ENCODE measurements at places on chromosomes 5 and 9.

DNA sequence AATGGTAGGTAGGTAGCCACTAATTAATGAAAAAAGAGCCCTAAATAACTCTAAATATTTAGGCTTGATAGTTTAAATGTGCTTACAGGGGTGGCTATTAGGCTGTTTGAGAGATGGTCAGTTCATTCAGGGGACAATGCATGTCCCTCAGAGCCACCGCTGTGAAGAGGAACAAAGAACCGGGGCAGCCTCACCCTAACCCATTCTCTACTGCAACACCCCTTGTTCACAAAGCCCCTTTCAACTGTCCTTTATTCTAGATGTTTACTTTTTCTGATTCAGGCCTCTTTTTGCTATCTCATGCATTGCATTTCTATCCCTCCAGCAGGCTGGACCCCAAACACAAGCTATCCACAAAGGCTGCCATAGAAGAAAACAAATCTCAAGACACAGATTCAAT, 906.7 kb downstream of the NR2F1-AS1 start:
- H3K27me3 ChIP-seq, result no peaks in the 10 kb centered on the region
- no peaks in the 10 kb centered on the region for H3K36me3 ChIP-seq
- DNase-seq, result no peak
- no peak overlapping the region for H3K4me3 ChIP-seq
- H3K27ac ChIP-seq, result no peak overlapping the region
- H3K4me1 ChIP-seq, result peaks cover under 1% of the 10 kb centered on the region

DNA sequence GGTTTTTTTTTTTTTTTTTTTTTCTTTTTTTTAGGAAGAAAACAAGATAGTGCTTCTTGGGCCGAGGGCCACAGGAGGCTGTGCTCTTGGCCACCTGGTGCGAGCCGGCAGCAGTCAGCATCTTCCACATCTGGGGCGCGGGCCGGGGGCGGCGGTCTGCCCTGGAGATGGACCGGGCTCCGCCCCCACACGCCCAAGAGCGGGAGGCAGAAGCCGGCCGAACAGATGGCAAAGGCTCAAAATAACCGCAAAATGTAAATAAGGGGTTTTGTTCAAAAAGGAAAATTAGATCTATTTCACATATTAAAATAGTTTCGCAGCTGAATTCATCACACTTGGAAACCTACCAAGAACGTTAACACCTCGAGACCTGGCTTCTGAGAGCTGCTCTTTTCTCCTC, 51.5 kb upstream of the UBAC1 start:
- peak; percentile 47 for DNase-seq
- peak overlapping the region; percentile 38 for H3K27ac ChIP-seq
- no peak overlapping the region for H3K4me3 ChIP-seq

GRCh38 chr9:101371813-101372212, 13.0 kb downstream of the BAAT start:
- no peak overlapping the region for H3K27ac ChIP-seq
- no peak for DNase-seq
- H3K4me3 ChIP-seq, result no peak overlapping the region

DNA sequence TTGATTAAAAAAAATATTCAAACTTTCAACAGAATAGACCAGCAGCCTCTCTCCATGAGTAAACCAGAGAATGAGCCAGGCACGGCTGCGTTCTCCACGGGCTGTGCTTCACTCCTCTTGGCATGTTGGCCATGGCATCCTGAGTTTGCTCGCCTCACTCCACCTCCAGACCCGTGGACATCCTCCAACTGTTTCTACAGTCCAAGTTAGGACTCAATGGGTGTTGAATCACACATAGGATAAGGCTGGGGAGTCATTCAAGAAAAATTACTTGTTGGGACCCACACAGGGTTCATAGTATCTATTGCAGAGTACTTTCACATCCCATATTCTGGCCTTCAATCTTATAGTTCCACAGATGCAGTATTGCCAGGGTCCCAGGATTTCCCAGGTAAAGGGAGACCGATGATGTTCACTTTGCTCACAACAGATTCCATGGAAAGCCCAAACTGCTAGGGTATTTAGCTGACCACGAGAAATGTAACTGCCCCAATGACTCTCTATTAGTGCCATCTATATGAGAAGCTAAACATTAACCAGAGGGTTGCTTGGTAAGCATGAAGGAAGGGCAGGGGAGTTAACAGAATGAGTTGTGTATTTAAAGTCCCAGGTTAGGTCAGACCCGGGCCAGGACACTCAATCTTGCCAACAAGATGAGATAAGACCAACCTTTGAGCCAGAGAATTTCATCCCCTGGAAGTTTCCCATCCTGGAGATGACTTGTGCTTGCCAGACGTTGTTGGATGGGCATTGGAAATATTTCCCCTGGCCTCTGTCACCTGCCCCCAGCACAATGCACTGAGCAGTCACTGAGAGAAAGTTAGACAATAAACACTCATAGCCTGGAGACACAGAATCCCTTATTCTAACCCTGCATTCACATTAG, 19.7 kb upstream of the GDA start:
- no peaks in the 10 kb centered on the region for H3K4me1 ChIP-seq
- H3K27me3 ChIP-seq, result no peaks in the 10 kb centered on the region
- H3K27ac ChIP-seq, result no peak overlapping the region
- H3K4me3 ChIP-seq, result no peak overlapping the region

DNA sequence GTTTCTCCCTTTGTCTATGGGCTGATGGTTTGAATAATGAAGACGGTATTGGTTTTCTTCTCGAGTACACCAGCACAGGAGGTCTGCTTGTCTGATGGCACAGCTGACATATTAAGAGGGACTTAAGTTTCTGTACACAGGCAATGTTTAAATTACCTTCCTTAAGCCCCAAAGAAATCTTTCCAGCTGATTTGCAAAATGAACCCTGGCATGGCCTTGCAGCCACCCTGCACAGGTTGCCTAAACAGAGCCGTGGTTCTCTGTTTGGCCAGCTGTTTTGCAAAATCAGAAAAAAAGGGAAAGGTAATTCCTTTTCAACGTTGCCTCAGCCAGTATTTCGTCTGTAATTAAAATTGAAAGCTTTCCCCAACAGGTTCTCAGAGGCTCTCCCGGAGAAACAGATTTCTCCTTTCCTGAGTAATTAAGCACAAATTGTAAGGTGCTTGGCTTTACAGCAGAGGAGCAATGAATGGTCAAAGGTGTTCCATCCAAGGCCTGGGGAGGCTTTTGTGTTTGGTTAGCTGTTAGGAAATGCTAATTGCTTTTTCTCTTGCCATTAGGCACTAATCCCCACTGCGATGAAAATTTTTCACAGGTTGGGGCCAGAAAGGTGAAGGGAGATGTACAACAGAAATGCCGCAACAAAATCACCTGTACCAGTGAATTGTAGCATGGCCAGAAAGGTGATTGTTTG, 138.9 kb downstream of the RASEF start:
- H3K36me3 ChIP-seq, result no peaks in the 10 kb centered on the region
- DNase-seq, result no peak
- H3K4me3 ChIP-seq, result no peak overlapping the region
- H3K27me3 ChIP-seq, result no peaks in the 10 kb centered on the region

GRCh38 chr5:32531885-32532520, 53.4 kb upstream of the SUB1 start:
- no peaks in the 10 kb centered on the region for H3K4me1 ChIP-seq
- peak overlapping the region; percentile 33 for H3K27ac ChIP-seq
- H3K27me3 ChIP-seq, result no peaks in the 10 kb centered on the region

DNA sequence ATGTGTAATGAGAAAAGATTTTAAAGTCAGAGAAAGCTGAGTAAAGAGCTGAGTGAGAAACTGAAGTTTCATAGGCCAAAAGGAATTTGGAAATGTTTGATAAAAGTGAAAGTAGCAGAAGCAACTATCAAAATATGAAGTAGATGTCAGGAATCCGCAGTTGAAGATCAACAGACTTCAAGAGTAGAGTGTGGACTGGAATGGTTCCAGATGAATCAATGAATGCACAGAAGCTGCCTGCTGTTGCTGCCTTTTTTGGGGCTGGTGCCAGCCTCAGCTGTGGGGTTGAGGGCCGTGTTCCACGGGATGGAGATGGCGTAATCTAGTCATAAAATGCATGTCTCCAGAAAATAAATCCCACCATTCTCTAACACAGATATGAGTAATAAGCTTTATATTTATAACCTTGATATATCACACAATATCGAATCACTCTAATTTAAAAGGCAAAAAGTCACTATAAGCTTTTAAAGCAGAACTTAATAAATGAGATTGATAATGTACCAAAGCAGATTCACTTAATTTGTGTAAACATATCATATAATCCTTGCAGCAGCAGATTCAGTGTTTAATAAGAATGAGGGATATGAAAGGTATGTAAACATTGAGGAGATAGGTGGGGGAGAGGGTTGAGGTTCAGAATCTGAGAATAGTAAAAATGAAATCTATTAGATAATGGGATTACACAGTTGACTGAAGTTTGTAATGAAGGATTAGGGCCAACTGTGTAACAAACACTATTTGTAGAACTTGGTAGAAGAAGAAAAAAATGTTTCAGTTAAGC, 652.3 kb upstream of the FTMT start:
- H3K27me3 ChIP-seq, result no peaks in the 10 kb centered on the region

DNA sequence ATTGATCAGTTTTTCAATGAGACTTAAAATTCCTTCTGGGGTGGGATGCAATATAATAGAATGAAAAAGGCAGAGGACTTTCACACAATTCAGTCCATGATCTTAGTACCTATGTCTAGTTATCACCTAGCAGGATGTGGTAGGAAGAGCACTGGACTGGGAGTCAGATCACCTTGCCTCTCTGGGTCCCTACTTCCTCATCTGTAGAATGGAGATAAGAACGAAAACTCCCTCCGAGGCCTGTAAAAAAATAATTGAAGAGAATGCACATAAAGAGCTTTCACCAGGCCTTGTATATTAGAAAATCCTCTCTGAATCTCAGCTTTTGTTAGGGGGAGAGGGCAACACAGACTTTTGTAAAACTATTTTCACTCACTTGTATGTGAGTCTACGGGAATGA, 681 bp upstream of the TMEFF1 start:
- no peaks in the 10 kb centered on the region for H3K36me3 ChIP-seq
- no peak for DNase-seq
- no peaks in the 10 kb centered on the region for H3K27me3 ChIP-seq
- H3K4me1 ChIP-seq, result peaks cover 16% of the 10 kb centered on the region

DNA sequence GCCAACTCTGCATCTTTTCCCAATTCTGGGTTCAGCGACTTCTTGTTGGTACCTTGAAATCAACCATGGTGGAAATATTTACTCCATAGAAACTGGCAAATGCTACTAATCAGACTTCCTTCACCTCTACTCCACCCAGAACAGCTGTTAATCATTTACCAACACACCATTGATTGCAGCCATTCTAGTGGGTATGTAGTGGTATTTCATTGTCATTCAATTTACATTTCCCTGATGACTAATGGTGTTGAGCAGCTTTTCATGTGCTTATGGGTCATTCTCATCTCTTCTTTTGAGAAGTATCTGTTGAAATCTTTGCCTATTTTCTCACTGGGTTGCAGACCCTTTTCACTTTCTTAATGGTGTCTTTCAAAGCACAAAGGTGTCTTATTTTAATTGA, 122.4 kb upstream of the MSX2 start:
- DNase-seq, result no peak
- H3K4me3 ChIP-seq, result no peak overlapping the region
- H3K27ac ChIP-seq, result no peak overlapping the region
- no peaks in the 10 kb centered on the region for H3K27me3 ChIP-seq
- H3K36me3 ChIP-seq, result no peaks in the 10 kb centered on the region

- DNase-seq, result no peak
- no peak overlapping the region for H3K4me3 ChIP-seq
- H3K4me1 ChIP-seq, result no peaks in the 10 kb centered on the region
- H3K27ac ChIP-seq, result no peak overlapping the region
Measured at GRCh38 chr5:179553006-179553405, 2.7 kb downstream of the RUFY1 start.

DNA sequence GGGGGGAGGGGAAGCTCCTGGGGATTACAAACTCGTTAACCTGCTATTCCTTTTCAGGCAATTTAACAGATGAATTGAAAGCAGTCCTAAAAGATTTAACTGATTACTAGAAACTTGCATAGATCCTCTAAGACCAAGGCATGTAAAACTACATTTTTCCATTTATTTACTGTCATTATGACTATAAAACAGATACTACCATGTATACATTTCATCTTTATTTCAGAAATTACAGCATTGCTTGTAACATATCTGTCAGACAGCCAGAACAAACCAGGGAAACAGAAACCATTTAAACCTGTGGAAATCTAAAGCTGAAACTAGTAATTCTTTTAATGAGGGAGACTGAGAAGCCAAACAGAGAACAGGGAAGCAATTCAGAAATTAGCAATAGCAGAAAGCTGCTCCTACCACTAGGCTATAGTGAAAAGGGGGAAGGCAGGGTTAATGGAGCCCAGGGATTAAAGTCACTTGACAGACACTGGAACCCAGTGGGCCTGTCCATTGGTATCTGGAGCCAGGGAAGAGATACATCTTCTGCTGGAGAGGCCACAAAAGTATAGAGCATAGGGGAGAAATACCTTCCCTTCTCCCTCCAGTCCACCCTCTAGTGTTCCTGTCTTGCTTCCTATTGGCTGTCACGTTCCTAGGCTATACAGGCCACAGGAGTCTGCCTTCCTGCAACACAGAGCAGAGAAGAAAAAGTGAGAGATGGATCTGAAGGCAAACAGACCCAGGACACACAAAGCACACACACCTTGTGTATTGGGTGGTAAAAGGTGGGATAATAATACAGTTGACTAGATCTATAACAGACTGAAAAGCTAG, 33.8 kb downstream of the PDCD1LG2 start:
- no peak overlapping the region for H3K4me3 ChIP-seq
- no peaks in the 10 kb centered on the region for H3K36me3 ChIP-seq
- peaks cover 4% of the 10 kb centered on the region for H3K4me1 ChIP-seq
- no peak for DNase-seq
- H3K27ac ChIP-seq, result no peak overlapping the region

Measured in tibial artery (tissue), 4 donors.